Stimulated activated CD4-positive, alpha-beta T cell treated with anti-CD3 and anti-CD28 coated beads, Interleukin-4, amount 100 ng/mL, for 1 hour (primary cell): ENCODE measurements at places on chromosomes 5 and 9.

GRCh38 chr9:126415741-126416370, 89.2 kb downstream of the MVB12B start:
- no peak for DNase-seq

- no peak for DNase-seq
Observed at GRCh38 chr5:73528248-73528647, 30.0 kb downstream of the BTF3 start.

DNA sequence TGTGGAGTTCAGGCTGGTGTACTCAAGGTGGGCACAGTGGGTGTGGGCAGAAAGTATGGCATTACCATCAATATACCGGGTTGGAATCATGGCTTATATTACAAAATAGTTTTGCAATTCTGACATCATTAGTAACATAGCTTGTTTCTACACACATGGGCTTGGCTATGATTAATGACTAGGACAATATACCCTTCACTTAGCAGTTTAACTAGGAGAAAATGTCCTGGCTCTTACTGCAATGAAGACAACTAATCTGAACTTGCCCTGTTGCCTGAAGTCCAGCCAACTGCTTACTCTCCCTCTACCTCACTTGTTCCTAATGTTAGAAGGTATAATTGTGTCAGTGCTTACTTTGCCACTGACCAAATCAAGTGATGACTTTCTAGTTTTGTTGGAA, 612.5 kb downstream of the EFNA5 start:
- DNase-seq = no peak

GRCh38 chr9:93669958-93670207, 93.5 kb downstream of the PHF2 start:
- DNase-seq = no peak

DNA sequence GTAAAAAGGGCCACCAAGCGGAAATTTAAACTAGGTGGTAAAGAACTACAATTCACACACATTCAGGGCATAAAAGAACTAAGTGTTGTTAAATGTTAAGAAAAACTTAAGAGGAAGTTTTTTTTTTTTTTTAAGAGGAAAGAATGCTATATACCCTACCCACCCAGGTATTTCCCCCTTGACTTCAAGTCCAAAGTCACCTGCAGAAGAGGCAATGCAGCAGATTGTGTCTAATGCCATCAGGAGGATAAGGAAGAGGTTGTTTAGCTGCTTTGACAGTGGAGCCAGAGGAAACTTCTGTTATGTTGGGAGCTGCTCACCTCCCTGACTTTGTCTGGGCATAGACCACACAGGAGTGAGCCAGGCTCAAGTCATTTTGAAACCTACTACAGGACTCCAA, 69.2 kb downstream of the MPDZ start:
- no peak for DNase-seq

- DNase-seq = no peak
Observed at GRCh38 chr9:20914556-20914955, 116.9 kb downstream of the HACD4 start.

- no peak for DNase-seq
Observed at GRCh38 chr5:83683836-83684235, 36.8 kb downstream of the HAPLN1 start.

GRCh38 chr9:111287127-111287526, 42.9 kb downstream of the OR2K2 start:
- no peak for DNase-seq
